H1 (cell line): ENCODE measurements at places on chromosomes 3 and 15. TPM values are rescaled to one million over a fixed set of nuclear protein-coding genes. Genes with fewer than 3 reads are reported as not detected.

- H3K27ac ChIP-seq, result no peak overlapping the region
- no peak for DNase-seq
- no peak overlapping the region for H3K4me3 ChIP-seq
- H3K27me3 ChIP-seq, result no peaks in the 10 kb centered on the region
- H3K4me1 ChIP-seq, result peaks cover 6% of the 10 kb centered on the region
Measured at GRCh38 chr3:182180654-182181385, 469.1 kb downstream of the SOX2 start.

DNA sequence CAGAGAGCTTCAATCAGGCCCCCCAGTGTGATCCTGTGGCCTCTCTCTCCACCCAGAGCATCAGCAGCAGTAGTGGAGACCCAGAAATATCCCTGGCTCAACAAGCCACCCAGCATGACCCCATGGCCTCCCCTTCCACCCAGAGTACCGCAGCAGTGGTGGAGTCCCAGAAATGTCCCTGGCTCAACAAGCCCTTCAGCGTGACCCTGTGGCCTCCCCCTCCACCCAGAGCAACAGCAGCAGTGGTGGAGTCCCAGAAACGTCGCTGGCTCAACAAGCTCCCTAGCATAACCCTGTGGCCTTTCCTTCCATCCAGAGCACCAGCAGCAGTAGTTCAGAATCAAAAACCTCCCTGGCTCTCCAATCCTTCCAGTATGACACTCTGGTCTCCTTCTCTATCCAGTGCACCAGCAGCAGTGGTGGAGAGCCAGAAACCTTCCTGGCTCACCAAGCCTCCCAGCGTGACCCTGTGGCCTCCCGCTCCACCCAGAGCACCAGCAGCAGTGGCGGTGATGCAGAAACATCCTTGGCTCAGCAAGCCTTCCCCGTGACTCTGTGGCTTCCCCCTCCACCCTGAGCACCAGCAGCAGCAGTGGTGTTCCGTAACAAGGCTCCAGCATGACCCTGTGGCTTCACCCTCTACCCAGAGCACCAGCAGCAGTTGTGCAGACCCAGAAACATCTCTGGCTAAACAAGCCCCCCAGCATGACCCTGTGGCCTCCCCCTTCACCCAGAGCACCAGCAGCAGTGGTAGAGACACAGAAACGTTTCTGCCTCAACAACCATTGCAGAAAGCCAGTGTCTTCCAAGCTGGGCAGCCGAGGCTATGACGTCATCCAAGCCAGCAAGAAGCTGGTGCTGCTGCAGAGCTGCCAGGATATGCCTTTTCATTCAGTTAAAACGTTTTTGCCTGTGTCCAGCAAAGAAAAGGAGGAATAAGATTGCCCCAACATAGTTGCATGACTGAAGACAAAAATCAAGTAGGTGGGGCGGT is 61.3 kb upstream of the TAMM41 start:
- no peak for DNase-seq
- no peaks in the 10 kb centered on the region for H3K27me3 ChIP-seq
- no peaks in the 10 kb centered on the region for H3K36me3 ChIP-seq

DNA sequence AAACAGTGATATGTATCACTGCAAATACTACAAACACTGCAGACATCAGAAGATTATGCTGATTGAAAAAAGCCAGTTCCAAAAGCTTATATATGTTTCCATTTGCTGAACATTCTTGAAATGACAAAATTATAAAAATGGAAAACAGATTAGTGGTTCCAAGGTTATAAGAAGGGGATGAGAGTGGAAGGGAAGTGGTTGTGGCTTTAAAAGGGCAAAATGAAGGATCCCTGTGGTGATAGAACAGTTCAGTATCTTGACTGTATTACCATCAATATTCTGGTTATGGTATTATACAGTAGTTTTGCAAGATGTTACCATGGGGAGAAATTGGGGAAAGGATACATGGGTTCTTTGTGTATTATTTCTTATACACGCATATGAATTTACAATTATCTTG is 77.8 kb downstream of the DZIP3 start:
- no peak for DNase-seq
- H3K4me3 ChIP-seq, result no peak overlapping the region
- no peak overlapping the region for H3K27ac ChIP-seq
- no peaks in the 10 kb centered on the region; the same call in 1 of the 2 replicates for H3K36me3 ChIP-seq

GRCh38 chr15:83015361-83015760 is 3.9 kb upstream of the C15orf40 start:
- H3K27ac ChIP-seq, result no peak overlapping the region
- H3K4me1 ChIP-seq, result peaks cover 3% of the 10 kb centered on the region
- DNase-seq, result no peak
- H3K27me3 ChIP-seq, result no peaks in the 10 kb centered on the region

DNA sequence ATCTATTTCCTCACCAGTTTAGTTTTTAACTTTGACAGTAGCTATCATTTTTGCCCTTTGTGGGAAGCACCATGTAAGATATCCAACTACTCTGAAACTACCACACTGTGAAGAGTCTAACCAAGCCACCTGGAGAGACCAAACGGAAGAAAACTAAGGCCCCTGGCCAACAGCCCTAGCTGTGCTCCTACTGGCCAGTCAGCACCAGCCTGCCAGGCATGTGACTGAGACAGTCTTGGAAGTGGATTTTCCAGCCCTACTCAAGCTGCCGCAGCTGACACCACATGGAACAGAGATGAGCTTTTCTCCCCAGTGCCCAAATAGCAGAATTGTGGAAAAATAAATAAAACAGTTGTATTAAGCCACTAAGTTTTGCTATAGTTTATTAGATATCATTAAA is 2.9 kb upstream of the TBC1D5 start:
- H3K4me3 ChIP-seq, result no peak overlapping the region
- H3K36me3 ChIP-seq, result no peaks in the 10 kb centered on the region
- no peak for DNase-seq
- no peak overlapping the region for H3K27ac ChIP-seq

SCAANT1 gene
- total RNA-seq, result not detected in 2 replicates

IQSEC1 gene
- total RNA-seq, result 28.2 and 28.8 TPM in 2 replicates
